Tibial nerve (tissue), 4 donors: ENCODE measurements at places on chromosomes 7 and 10.

DNA sequence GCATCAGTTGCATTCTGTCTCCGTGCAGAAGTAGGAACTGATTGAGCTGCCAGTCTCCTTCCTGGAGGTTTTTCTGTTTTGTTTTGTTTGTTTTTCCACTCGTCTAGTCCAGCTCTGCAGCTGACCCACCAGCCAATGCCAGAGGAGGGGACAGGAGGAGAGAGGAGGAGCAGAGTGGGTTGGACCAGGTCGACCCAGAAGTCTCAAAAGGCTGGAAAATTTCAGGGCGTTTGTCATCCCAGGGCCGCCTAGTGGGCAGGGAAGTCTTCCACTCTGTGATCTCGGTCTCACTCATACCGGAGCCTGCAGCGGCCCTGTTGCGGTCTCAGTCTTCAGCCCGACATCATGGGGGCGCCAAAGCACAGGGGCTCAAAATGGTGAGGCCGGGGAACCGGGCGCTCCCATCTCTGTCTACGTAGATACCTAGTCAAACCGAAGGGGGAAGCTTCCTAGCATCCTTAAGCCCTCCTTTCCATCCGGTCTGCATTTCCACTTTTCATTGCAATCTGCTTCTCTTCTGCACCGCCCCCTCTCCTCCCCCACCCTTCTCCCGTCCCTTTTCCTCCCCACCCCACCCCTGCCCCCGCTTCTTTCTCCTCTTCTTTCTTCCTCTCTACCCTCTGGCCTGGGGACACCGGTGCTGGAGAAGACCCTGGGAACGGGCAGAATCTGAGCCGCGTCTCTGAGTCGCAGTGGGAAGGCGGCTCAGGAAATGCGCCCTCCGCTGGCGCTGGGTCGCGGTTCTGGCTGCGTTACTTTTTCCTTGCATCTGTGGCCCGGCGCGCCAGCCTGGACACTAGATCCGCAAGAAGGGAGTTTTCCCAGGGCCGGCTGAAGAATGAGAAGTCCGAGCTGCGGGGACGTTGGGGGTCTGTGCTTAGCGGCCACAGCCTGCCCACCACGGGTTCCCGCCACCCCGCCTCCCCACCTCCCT is 16.2 kb upstream of the PAX2 start:
- DNase-seq, result no peak

DNA sequence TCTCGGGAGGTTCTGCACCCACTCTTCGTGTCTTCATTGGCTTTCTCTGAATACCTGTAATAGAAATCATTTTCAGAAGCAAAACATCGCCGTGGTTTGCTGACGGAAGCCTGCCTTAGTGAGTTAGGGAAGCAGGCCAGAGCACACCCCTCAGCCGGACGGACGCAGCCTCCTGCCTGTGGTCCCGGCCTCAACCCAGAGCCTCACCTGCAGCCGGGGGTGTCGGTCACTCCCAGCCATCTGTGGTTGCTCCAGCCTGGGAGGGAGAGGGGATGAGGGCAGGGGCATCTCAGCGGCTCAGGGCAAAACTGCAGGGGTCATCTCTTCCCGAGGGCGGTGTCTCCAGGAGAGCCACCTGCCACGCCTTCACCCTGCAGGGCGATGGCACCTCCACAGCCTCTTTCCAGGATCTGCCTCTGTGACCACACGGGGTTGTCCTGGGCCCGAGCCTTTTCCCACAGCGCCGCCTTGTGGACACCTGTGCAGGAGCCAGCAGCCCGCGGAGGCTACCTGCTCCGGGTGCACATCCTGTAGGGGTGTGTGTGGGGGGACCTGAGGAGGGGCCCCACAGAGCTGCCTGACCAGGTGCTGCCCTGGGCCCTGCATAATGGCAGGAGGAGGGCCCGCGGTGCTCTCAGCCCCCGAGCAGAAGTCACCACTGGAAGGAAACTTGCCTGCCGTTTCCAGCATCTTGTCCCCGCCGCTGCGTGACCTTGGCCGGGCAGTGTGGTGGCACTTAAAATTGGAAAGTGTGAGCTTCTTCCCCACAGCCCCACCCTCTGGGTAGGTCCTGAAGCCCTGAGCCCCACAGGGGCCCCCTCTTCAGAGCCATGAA is 21.6 kb upstream of the AP5Z1 start:
- peak; percentile 62 for DNase-seq

- DNase-seq, result no peak
Observed at GRCh38 chr7:44583146-44583865, 1.3 kb upstream of the TMED4 start.

- DNase-seq, result no peak
Observed at GRCh38 chr7:49766966-49767365, 6.5 kb upstream of the VWC2 start.

GRCh38 chr7:74231232-74231590 is 21.4 kb downstream of the LAT2 start:
- DNase-seq, result no peak

DNA sequence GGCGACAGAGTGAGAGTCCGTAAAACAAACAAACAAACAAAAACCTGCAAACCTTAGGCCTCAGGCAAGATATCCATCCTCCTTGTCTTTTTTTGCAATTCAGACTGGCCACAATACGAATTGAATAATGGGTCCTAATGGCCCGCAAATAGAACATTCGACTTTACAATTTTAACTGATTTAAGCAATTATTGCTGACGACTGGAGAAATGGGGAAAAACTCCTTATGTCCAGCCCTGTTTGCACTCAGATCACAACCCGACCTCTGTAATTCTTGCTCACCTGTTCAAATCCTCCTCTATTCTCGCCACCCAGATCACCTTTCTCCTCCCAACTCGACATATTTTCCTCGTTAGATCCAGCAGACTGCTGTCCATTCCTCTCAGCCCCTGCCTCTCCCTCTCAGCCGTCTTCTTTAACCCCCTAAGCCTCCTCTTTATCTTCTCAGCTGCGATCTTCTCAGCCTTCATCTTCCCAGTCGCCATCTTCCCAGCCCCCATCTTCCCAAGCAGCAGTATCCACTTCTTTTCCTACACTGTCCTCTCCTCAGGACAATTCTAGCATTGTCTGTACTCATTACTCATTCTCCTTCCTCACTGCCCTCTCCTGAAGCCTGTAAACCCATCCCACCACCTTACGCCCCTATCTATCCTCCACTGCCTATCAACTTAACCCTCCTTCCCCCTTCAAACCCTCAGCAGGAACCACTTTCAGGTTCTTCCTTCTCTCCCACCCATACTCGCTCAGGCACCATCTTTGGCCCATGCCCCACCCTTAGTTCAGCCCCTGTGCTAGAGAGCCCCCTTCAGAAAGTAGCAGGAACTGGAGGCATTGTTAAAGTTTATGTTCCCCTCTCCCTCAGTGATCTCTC is 61.8 kb downstream of the LRRC17 start:
- no peak for DNase-seq

GRCh38 chr7:95430864-95431263 is 4.0 kb downstream of the PON2 start:
- DNase-seq, result no peak

DNA sequence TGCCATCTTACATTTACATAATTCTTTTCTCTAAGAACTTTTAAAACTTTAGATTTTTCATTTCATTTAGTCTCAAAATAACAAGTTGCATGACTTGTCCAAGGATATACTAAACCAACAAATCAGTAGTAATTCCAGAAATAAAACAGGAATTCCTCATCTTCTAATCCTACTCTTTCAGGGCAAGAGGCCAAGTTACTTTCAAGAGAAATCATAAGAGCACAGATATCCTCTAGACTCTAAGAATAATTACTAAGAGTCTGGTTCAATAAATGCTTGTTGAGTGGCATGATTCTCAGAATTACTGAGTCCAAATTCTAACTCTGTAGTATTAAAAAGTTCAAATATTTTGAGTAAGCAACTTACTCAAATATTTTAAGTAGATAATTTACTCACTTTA is 12.9 kb downstream of the PDZD8 start:
- DNase-seq, result no peak

- DNase-seq, result no peak
Observed at GRCh38 chr7:12623223-12623622, 52.7 kb downstream of the SCIN start.

DNA sequence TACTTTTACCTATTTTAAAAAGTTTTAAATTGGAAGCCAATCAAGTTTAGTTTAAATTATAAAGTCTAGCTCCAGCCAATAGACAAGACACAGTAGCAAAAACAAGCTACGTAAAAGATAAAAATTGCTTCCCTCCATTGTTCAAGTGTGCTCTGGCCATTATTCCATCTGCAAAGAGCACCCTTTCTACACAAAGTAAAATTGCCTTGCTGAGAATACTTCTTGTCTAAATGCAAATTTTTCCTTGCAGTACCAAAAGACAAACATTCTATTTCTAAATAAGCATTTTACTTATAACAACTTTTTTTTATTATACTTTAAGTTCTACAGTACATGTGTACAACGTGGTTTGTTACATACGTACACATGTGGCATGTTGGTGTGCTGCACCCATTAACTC is 75.9 kb upstream of the ZNF746 start:
- no peak for DNase-seq

- no peak for DNase-seq
Observed at GRCh38 chr10:68721673-68722335, 765 bp downstream of the CCAR1 start.

- DNase-seq, result no peak
Observed at GRCh38 chr7:149669121-149669818, 104.1 kb downstream of the ZNF467 start.

DNA sequence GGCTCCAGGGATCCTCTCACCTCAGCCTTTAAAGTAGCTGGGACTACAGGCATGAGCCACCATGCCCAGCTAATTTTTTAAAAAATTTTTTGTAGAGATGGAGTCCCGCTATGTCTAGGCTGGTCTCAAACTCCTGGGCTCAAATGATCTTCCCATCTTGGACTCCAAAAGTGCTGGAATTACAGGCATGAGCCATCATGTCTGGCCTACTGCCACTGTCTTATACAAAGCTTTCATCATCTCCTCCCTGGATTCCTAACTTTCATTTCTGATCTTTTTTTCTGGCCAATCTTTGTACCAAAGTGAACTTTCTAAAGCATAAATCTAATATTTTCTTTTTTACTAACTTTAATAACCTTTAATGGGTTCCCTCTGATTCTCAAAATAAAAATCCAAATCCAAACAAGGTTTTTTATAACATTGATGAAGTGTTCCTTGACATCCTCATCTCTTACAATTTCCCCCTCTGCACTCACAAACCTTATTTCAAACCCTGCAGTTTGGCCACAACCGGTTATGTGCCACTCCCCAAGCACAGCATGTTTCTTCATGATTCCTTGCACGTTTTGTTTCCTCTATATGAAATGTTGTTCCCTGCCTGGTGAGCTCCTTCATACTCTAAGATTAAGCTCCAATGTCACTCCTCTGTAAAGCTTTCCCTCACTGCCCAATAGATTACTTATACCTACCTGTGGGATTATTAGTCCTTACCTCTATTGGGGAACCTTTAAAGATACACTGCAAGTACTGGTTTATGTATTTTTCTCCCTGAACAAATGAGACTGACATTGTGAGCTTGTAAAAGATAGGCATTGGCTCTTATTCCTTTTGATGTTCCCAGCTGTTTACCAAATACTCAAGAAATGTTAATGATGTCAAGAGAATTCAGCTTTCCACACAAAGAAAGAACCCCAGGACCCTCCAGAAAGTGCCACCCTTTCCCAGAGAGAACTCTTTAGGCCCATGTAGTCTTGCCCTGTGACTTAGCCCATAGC is 101.7 kb downstream of the HOXA1 start:
- DNase-seq, result no peak

- no peak for DNase-seq
Observed at GRCh38 chr7:135448753-135449152, 61.1 kb downstream of the CNOT4 start.

DNA sequence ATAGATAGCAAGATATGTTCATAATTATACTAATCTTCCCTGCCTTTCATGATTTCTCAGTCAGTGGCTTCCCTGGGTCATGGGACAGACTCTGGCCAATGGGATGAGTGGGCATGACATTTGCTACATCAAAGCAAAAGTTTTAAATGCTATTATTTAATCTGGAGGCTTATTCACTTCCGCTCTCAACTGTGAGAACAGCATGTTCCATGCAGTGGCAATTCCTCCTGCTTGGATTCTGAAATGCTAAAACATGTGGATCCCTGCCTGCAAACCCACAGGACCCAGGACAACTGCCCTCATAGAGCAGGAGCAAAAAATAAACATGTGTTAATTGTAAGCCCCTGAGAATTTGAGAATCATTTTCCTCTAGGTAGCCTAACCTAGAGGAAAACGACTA is 1412.4 kb upstream of the CELF2 start:
- no peak for DNase-seq

- no peak for DNase-seq
Observed at GRCh38 chr10:129501652-129502436, 34.8 kb downstream of the MGMT start.

GRCh38 chr10:126060261-126060931 is 164.0 kb downstream of the FANK1 start:
- peak; percentile 12 for DNase-seq

GRCh38 chr7:151320263-151320845 is 21.3 kb upstream of the NUB1 start:
- DNase-seq, result no peak

DNA sequence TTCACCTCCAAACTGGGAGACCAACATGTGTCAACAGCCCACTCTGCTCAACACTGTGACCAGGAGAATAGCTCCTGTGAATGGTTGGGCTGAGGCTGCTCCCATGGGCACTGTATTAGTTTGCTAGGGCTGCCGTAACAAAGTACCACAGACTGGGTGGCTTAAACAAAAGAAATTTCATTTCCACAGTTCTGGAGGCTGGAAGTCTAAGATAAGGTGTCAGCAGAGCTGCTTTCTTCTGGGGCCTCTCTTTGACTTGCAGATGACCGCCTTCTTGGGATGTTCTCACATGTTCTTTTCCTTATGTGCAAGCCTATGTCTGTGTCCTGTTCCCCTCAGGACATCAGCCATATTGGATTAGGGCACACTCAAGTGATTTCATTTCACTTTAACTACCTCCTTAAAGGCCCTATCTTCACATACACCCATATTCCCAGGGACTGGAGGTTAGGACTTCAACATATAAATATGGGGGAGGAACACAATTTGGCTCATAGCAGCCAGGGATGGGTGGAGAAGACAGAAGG is 90.3 kb downstream of the CPED1 start:
- no peak for DNase-seq

DNA sequence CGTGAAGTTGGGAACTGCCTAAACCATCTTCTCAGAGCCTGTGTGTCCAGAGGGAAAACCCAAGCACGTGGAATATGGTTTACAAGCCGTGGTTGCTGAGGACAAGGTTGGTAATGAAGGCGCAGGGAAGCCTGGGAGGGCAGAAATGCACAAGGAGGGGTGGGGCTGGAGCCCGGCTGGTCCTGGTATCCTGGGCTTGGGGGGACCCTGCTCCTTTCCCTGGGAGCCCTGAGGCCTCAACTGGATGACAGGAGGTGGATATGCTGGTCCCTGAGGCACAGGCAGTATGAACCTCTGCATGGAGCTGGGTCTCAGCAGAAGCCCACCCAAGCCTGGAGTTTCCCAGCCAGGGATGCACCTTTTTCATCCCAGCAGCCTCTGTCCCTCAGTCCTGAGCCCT is 80.3 kb upstream of the RET start:
- DNase-seq, result no peak

- DNase-seq, result no peak
Observed at GRCh38 chr7:24842449-24843241, 85.4 kb upstream of the GSDME start.
